ENCODE measurements at places on chromosomes 12 and 14.

- DNase-seq, result no peak
Measured at GRCh38 chr14:99055019-99055418, 217.0 kb downstream of the BCL11B start.

GRCh38 chr14:52023518-52023917, 34.2 kb downstream of the RTRAF start:
- DNase-seq, result no peak

GRCh38 chr12:53564941-53565340, 57.7 kb upstream of the NPFF start:
- no peak for DNase-seq

DNA sequence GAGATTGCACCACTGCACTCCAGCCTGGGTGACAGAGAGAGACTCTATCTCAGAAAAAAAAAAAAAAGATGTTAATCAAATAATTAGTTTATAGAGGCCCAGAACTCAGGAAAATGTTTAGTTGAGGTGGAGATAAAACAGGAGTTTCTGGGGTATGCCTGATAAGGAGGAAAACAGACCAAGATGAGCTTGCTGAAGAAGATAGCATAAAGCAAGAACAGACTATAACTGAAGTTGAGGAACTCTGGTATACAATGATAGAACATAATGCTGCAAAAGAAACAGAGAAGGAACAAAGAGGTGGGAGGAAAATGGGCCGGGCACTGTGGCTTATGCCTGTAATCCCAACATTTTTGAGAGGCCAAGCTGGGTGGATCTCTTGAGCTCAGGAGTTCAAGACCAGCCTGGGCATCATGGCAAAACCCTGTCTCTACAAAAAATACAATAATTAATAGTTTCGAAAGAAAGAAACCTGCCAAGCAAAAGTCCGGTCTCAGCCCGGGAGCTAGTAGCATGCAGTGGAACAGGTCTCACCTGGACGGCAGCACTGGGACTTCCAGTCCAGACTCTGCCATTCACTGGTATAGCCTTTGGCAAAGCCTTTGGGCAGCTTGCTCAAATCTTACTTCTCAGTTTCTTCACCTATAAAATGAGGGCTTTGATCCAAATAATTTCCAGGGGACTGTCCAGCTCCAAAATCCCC, 25.4 kb downstream of the SLC35E3 start:
- DNase-seq, result no peak

DNA sequence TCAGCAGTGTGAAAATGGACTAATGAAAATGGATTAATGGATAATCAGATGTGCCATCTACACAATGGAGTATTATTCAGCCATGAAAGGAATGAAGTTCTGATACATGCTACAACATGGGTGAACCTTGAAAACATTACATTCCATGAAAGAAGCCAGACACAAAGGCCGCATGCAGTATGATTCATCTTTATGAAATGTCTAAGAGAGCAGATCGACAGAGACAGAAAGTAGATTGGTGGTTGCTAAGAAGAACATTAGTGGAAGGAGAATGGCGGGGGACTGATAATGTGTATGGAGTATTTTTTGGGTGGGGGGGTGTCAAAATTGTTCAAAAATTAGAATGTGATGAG, 47.3 kb downstream of the PRKAB1 start:
- no peak for DNase-seq

GRCh38 chr12:27083861-27084394, 1.6 kb upstream of the C12orf71 start:
- DNase-seq, result no peak

- no peak for DNase-seq
Measured at GRCh38 chr12:50845021-50845647, 2.4 kb downstream of the TMPRSS12 start.

DNA sequence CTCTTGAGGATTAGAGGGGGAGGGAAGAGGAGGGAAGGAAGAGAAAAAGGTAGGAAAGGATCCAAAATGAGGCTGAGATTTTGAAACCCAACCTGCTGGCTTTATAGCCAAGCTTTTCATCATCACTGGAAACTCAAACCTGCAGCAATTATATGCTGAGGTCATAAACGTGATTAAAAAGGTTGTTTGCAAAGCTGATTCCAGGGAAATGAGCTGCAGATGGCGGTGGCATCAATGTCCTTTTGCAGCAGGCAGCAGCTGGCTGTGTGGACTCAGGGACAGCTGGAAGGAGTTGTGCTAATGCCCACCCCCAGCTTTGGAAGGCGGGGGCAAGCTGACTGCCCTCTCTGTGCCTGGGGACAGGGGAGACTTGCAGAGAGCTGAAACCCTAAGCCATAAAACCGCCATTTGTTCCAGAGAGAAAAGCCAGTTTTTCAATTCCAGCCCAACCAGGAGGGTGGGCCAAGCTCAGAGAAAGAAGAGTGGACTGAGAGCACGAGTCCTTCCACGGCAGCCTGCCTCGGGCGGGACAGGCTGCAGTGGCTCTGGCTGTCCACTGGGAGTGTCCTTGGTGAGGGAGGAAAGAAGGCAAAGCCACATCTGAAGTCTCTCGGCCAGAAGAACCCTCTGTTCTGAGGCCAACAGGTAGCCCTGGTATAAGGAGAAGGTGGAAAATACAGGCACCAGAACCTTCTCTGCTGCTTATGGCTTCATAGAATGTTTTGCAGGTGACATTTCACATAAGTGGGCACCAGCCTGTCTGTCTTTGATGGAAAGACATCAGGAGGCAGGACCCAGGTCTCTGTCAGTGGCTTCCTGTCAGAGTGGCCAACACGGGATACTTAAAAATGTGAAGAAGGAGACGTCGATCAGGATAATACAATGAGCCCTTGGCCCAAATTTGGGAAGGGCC, 90.7 kb downstream of the SINHCAF start:
- DNase-seq, result no peak

- DNase-seq, result no peak
Measured at GRCh38 chr12:27064397-27065342, 17.7 kb downstream of the C12orf71 start.

GRCh38 chr14:53539489-53540126, 386.5 kb upstream of the DDHD1 start:
- peak; percentile 81 for DNase-seq

DNA sequence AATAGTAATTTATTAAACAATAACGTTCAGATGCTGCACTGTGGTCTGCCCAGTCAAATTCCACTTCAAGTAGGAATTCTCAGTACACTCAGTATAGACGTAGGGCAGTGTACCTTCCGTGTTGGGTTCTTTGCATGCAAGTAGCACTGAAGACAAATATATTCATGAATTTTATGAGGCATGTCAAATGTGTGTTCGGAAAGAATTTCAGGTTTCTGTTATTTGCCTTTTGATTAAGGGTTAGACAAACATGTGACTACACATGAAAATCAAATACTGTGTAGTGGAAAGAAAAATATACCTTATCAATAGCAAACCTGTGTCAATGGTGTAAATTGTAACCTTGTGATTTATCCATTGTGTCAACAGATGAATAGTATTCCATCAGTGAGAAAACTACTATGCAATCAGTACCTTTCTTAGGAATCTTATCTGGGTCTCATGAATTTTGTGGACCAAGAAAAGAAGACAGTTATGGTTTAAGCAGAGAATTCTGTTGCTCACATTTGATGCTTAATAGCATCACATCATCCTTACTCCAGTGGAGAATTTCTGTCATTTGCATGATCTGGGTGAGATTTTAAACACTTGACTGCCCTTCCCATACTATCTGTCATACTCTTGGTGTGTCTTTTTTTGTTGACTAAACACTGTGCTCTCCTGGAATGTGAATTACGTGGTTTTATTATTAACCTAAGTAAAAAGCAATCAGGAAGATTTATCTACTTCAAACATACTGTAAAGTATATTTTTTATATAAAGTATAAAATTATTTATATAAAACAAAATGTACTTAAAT, 13.3 kb downstream of the TMEM260 start:
- no peak for DNase-seq

- no peak for DNase-seq
Measured at GRCh38 chr12:27583057-27583797, 59.2 kb downstream of the PPFIBP1 start.

- DNase-seq, result no peak
Measured at GRCh38 chr12:132954471-132955048, 1.5 kb downstream of the ZNF605 start.

GRCh38 chr14:88617479-88617878, 54.6 kb downstream of the ZC3H14 start:
- DNase-seq, result no peak

- DNase-seq, result no peak
Measured at GRCh38 chr14:88914956-88915355, 90.5 kb downstream of the TTC8 start.

DNA sequence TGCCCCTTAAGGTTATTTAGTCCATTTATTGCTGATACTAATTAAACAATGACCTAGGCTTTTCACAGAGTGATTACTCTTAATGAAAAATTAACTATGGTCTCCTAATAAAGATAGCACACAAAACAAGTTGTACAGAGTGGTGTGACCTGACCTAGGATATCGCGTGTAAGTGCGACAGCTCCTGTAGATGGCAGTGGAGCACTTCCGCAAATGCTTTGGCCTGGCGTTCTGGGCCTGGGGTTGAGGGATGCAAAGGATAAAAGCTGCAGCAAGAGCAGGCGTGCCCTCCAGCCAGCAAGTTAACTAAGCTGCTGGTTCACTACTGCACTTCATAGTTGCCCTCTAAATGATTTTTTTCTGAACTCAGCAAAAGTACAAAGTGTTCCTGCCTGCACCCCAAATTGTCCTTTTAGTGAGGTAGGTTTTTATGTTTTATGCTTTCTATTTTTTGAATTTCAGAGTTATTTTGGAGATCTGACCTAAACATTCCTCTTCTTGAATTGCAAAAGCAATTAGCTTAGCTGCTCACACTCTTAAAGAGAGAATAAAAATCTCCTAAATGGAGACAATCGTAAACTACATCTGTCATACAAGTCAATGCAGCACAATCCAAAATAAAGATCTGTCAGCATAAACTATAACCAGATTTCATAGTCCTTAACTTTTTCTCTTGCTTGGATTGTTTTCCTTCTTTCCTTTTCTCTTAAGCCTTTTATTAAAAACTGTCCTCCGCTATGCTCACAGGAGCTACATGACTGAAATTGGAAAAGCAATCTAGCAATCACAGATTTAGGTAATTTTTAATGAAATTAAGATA, 379.6 kb downstream of the LRIG3 start:
- DNase-seq, result peak; percentile 78

DNA sequence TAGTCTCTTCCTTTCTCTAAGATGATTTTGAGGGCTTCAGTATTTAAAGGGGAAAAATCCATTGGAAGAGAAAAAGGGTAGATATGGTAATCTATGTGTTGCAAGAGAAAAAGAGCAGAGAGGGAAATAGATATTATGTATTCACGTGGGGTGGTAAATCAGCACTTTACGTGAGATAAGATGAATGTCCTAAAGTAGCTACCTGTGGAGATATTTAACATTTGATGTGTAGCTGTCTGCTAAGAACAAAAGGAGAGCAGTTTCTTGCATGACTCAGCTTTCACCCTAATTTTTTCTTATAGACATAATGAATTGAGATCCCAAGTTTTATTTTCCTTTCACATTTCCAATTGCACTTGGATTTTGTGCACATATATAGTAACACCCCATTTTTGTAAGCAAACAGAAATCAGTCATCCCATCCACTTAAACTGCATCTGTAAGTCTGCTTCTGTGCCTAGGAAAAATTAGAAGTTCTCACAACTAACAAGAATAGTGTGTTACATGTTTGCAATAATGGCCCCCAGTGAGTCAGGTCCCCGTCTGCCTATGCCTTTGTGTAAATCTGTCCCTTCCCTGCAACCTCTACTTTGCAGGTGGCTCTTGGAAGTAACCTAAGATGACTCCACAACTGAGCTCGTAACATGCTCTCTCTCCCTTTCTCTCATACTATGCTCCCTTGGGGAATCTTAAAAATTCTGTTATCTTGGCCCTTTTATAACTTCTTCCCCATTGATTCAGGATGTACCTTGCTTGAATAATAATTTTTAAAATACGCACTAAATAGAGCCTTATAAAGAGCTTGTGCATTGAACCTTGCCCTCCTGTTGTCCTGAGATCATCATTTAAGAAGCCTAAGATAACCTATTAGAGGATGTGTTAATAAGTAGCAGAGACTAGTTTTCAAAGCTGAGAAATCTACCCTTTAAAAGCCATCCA, 3.7 kb downstream of the TMTC3 start:
- no peak for DNase-seq

- no peak for DNase-seq
Measured at GRCh38 chr12:27901959-27902358, 70.6 kb downstream of the PTHLH start.

DNA sequence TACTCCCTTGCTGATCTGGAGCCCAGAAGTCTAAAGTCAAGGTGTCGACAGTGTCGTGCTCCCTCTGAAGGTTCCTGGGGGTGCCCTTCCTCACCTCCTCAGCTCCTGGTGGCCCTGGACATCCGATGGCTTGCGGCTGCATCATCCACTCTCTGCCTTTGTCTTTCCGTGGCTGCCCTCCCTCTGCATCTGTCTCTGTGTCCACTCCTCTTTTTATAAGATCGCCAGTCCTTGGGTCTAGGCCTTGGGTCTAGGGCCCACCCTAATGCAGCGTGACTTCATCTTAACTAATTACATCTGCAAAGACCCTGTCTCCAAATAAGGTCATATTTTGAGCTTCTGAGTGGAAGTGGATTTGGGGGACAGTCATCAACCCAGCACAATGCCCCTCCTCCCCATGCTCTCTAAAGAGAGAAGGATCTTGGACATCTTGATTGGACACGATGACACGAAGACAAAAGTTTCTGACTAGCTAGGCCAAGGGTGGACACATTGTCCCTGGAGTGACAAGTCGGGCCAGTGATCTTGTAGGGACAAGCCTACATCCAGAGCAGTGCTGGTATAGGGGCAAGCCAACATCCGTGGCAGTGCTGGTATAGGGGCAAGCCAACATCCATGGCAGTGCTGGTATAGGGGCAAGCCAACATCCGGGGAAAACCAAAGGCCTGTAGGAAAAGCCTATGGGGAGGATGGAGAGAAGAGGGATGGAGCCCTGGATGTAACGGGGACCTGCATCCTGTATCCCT, 93.9 kb upstream of the DIO3 start:
- DNase-seq, result no peak

GRCh38 chr14:42374332-42374731, 767.7 kb downstream of the LRFN5 start:
- DNase-seq, result no peak

DNA sequence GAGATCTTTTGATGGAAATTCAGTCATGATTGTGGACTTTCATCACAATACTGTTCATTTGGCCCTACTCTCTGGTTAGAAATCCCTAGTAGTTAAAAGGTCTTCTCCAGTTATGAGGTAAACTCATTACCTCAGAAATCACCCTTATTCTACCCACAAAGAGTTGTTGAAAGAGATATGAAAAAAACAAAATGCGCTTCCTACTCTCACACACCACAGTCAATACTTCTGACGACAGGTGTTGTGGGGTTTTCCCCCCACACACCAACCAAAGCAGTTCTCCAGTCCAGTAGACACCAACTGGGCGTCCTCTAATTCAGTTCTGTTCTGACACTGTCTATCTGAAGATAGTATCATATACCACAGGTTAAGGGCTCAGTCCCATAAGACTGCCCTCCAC, 54.9 kb downstream of the TRMT5 start:
- no peak for DNase-seq

GRCh38 chr12:50221228-50222008, 54.2 kb upstream of the CERS5 start:
- no peak for DNase-seq

GRCh38 chr12:80607361-80608135, 99.9 kb upstream of the MYF6 start:
- no peak for DNase-seq

- DNase-seq, result no peak
Measured at GRCh38 chr12:82182601-82183190, 175.5 kb downstream of the CCDC59 start.

GRCh38 chr12:80056845-80057244, 42.5 kb upstream of the OTOGL start:
- DNase-seq, result no peak
